ENCODE measurements at places on chromosomes 4 and X.

- DNase-seq: no peak
These were observed 99.6 kb downstream of the CFAP47 start for GRCh38 chrX:36019125-36019524.

- peak; percentile 24 for DNase-seq
These were observed 36.0 kb downstream of the GAB3 start for GRCh38 chrX:154714925-154715324.

DNA sequence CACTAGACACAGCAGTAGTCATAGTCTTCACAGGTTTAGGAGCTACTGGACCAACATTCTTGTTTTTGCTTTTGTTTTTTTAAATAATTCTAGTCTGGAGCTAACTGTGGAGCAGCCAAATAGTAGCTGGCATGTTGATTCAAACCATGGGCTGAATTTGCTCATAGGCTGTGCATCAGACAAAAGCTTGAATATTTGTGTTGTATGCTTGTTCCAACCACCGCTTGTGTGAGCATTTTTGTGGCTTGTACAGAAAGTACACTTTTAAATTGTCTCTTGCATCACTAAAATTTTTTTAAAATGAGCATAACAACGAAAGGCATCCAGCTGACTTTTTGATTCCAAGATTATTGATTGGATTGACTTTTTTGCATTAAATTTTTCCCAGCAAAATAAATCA, 39.6 kb downstream of the CCNI start:
- DNase-seq: no peak

DNA sequence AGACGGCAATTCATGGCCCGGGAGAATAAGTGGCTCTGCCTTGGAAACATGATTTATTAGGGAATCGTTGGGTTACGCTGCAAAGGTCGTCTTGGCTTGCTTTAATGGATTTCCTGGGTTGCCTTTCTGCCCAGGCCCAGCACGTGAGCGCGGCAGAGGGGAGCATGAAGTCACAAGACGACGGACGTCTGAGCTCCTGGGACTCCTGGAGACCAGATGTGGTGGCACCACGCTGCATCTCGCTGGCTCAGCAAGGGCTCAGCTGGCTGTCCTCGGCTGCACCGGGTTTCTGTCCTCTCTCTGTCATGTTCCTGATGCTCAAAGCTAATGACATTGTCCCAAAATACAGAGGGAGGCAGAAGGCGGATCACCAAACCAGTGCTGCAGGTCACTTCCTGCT, 61.2 kb downstream of the C4orf50 start:
- DNase-seq: no peak

DNA sequence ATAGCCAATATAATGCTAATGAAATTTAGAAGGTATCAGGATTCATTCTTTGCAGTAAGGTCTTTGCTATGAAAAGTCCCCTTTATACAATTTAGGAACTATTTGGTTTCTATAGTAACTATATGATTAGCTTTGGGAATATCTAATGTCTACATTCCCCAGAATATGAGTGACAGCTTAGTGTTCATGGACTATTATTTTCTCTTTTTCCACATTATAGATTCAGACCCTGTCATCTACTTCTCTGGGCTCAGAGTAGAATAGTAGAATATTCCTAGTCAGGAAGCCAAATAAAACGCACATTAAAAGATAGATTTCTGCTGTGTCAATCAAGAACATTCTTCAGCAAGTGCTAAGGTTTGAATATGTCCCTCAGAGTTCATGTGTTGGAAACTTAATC, 26.1 kb upstream of the SULT1B1 start:
- DNase-seq: no peak

DNA sequence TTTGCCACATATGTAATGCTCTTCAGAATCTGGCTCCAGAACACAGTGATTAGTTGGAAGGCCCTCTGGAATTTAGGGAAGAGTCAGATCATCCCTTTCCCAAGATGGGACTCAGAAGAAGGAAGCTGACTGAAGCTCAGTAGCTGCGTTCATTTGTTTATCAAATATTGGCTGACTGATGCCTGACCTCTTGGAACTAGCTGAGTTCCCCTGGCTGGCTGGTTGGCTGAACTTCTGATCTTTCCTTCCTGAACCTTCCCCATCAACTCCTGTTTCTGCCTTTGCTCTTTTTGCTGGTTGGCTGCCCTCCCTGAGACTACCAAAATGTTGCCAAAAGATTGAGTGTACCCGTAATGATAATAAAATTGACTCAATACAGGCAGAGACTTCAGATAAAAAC, 866.5 kb upstream of the INTU start:
- DNase-seq: no peak

- DNase-seq: no peak
These were observed at the start of gene IL13RA1 for GRCh38 chrX:118726887-118727685. Gene IL13RA1, plus strand, starts transcription at chrX:118727606. Its CDS starts 33 bp downstream, at chrX:118727639.

GRCh38 chr4:7156328-7156727, 36.0 kb upstream of the SORCS2 start:
- no peak for DNase-seq

DNA sequence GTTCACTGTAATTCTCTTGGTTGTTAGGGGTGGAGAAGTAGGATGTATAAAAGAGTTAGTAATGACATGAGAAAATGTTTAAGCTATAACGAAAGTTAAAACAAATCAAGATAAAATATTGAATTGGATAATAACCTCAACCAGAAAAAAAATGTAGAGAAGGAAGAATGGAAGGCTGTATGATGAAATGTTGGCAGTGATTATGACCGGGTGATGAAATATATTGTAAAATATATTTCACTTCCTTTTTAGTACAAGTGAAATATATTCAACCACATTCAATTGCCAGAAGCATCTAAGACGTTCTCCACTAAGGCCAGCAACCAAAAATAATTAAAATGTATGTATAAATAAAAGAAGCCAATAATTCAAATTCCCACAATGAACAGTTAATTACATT, 309.3 kb upstream of the FGF13 start:
- DNase-seq: no peak

GRCh38 chr4:5992828-5993321, 25.4 kb downstream of the C4orf50 start:
- DNase-seq: no peak

DNA sequence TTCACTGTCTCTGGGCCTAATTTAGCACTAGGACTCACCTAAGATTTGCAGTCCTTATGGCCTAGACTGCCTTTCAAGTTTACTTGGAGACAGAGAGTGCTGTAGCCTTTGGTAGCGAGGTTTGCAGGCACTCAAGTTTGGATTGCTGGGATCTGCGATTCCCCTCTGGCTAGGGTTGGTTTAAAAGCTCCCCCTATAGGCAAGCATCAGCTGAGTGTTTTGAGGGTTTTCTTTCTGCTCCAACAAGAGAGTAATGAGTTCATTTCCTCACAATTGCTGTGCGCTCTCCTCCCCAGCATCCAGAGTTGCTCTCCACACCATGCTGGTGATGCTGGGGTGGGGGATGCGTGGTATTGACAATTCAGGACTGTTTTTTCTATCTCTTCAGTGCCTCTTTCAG, 206.9 kb downstream of the GLUD2 start:
- DNase-seq: no peak

DNA sequence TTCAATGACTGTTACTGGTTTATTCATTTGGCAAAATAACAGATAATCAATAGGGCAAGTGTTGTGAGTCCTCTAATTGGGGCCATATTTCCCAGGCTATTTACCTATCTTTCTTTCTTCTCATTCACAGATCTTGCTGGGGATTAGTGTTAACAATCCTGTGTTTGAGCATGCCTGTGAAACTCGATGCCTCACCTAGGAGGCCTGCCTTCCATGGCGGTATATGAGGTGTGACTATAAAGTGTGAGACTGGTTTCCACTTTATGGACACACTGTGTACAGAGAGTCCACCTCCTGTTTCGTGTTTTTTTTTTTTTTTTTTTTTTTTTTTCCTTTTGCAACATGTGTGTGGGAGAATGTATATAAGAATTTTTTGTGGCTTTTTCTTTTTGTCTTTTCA, 199.3 kb downstream of the BMPR1B start:
- DNase-seq: no peak

- no peak for DNase-seq
These were observed 43.8 kb downstream of the HTT start for GRCh38 chr4:3118312-3118711.

- no peak for DNase-seq
These were observed 255.8 kb downstream of the OPHN1 start for GRCh38 chrX:68177542-68177941.

- no peak for DNase-seq
These were observed 31.5 kb downstream of the PALLD start for GRCh38 chr4:168528131-168528949.

GRCh38 chr4:130632731-130633604, 1537.0 kb downstream of the C4orf33 start:
- DNase-seq: no peak

DNA sequence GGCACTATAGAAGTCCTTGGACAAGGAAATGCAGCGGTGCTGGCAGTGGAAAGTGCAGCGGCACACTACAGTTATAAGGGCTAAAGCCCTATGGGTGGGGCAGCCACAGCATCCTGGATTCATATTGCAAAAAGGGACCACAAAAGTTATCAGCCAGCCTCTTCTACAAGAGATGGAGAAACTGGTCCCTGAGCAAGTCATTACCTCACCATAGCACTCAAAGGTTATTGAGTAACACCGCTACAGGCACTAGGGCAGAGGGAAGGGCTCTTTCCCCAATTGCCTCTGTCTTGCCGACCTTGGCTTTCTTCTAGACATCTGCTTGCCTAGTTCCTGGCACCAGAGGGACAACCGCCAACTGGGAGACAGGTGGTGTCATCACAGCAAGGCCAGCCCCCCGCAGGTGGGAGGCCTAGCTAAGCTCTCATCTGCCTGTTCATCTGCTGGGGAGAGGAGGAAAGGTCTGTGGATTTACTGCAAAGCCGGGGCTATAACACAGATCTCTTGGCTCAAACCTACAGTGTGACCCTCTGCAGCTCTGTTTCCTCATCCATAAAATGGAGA, 600.0 kb downstream of the BCOR start:
- no peak for DNase-seq

DNA sequence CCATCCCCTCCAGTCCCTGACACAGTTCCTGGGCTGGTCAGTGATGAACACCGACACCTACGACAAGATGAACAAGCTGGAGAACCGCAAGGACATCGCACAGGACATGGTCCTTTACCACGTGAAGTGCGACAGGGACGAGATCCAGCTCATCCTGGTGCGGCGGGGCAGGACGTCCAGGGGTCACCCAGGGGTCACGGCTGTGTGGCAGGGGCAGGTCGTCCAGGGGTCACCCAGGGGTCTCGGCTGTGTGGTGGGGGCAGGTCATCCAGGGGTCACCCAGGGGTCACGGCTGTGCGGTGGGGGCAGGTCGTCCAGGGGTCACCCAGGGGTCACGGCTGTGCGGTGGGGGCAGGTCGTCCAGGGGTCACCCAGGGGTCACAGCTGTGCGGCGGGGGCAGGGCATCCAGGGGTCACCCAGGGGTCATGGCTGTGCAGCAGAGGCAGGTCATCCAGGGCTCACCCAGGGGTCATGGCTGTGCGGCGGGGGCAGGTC, 16.7 kb downstream of the ATP5ME start:
- no peak for DNase-seq

DNA sequence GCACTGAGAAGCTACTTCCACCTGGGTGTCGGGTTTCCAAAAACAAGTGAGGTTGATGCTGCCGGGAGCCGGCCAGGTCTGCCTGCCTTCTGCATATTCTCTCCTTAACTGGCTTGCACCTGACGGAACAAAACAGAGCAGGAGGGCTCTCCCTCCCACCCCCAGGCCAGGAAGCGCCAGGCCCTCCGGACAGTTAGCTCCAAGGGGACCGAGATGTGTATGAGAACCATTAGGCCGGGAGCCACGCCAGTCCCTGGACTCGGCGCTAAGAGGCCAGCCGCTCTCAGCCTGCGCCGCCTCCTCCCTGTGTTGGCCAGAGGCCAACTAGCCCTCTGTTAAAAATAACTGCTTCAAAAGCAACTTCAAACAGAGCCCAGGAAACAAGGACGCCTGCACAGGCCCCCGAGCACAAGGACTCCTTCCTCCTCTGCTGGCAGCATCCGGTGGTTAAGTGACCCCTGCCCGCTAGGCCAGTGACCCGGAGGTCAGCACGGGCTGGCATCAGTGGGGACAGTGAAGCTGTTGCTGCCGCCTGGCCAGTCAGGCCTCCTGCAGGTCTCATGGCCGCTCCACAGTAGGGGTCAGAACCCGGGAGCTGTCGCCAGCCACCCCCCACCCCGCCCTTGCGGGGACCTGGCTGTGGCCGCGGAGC, 107.9 kb downstream of the ABLIM2 start:
- no peak for DNase-seq

GRCh38 chr4:166315721-166316467, 442.9 kb downstream of the TLL1 start:
- no peak for DNase-seq

DNA sequence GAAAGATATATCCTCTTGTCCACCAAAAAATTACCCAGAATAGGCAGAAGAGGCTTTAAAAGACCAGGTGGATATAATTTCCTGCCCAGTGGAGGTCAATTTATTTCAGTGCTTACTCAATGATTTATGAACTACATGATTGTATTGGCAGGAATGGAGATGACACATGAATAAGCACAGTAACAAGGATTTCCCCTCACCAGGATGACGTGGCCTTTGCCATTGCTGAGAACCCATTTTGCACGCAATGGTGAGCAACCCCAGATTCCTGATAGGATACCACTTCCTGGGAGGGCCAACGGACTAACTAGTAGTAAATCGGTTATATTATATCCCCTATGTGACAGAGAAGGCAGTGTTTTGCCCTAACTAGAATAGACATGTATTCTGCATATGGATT, 11.6 kb upstream of the TTC29 start:
- no peak for DNase-seq

GRCh38 chrX:10483191-10483831, 137.1 kb downstream of the MID1 start:
- no peak for DNase-seq

DNA sequence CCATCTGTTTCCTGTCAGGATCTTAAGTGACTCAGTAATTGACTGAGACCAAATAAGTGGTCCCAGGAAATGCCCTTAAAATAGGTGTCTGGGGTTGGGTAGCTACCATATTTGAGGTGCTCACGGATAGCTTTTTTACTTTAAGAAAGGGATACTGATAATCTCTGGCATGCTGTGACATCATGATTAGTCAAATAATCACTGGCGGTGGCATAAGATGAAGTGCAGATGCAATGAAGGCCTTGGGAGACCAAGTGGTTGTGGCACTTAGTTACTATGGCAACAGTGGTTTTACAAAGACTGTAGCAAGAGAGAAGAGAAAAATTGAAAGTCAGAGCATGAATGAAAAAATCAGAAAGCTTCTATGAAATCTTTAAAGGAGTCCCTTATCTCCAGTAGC, 114.5 kb upstream of the SLIT2 start:
- DNase-seq: no peak

DNA sequence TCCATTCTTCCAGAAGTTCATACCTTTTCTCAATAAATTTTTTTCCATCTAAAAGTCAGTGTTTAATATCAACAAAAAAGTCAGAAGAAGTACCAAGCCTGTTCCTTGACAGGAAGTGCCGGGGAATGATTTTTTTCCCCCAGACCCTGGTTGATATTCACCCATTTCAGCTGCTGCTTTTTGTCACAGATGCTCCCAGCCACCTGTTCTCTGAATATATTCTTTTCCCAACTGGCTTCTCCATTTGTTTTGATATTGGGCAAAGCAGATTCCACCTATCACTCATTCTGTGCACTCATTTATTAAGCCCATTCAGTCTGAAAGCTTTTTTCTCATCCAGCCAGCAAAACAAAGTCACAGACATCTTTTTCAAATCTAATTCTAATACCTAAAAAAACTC, 139.9 kb downstream of the FRMPD4 start:
- no peak for DNase-seq

GRCh38 chr4:102525504-102525903, 24.3 kb downstream of the NFKB1 start:
- DNase-seq: no peak

All from KG1 (cell line).